EL (cell line): ENCODE measurements at places on chromosomes 6 and 20.

- peak; percentile 89 for DNase-seq
Measured at GRCh38 chr6:5695260-5696245, 311.2 kb downstream of the NRN1 start.

GRCh38 chr6:19327241-19327640 lies 509.9 kb upstream of the ID4 start:
- DNase-seq, result peak; percentile 8

GRCh38 chr20:36893801-36894200 lies 17.9 kb downstream of the TLDC2 start:
- no peak for DNase-seq

GRCh38 chr20:2663364-2663886 lies 591 bp downstream of the IDH3B start:
- no peak for DNase-seq

GRCh38 chr20:35561268-35561667 lies 19.4 kb downstream of the ERGIC3 start:
- DNase-seq, result peak; percentile 68

GRCh38 chr20:4082406-4083097 lies 67.2 kb upstream of the RNF24 start:
- DNase-seq, result peak; percentile 83

- peak; percentile 35 for DNase-seq
Measured at GRCh38 chr20:9218531-9218961, 149.7 kb downstream of the PLCB4 start.

DNA sequence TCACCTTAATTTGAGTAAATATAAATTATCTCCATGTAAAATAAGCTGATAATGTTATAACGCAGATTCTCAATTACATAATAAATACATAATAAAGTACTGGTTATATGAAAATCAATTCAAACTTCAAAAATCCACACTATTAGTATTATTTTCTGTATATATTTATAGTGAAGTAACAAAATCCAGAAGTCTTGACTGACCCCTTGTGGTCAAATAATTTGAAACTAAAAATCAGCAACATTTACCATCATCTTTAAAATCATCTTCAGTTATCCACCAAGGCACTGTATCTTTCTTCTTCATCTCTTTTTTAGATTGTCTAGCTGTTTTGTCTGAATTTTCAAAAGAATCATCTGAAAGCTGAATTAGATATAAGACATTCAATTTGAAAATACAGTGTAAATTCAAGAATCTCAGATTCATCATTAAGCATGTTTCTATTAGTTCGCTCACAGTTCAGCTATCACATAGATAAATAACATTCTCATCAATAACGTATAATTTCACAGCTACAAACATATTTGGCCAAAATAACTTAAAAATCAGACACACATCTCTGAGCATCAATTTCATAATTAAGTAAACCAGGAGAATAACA lies 6.5 kb downstream of the CEP162 start:
- DNase-seq, result peak; percentile 31

DNA sequence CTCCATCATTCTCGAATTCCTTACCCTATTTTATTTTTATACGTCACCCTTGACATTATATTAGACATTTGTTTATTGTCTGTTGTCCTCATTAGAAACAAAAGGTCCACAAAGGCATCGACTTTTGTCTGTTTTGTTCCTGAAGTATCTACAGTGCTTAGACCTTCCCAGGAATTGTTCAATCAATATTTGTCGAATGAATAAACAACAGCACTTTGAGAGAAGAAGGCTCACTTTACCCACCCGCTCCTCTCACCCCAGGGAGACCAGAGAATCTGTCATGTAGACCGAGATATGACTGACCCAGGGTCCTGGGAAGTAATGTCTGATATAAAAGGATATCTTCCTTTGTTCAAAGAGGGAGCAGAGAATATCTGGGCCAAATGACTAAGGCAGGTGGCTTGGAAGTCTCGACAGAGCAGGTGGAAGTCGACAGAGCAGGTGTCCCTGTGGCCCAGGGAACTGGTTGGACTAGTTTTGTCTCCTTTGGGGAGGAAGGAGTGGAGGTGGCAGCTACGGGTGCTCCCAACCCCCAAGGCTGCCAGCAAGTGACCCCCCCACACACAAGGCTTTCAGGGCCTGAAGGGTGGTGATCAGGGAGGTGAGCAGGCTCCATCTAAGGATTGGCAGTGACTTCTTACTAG lies 14.8 kb upstream of the CHMP4B start:
- no peak for DNase-seq

DNA sequence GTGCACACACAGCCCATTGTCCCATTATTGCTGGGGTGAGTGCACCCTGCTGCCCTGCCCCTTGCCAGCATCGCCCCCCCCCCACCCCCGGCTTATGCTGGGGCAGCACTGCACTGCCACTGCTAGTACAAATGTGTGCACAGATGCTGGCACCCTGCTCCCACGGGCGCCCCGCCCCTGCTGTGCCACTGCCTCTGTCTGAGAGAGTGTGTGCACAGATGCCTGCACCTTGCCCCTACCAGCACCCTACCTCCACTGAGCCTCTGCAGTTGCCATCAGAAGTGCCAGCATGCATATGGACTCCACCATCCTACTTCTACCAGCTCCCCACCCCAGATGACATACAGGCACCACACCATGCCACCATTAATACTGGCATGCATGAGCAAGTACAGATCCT lies 454.6 kb upstream of the KHDRBS2 start:
- no peak for DNase-seq

GRCh38 chr6:96151707-96152106 lies 135.9 kb downstream of the FUT9 start:
- no peak for DNase-seq

- DNase-seq, result no peak
Measured at GRCh38 chr6:150712505-150713252, 113.0 kb downstream of the PLEKHG1 start.

DNA sequence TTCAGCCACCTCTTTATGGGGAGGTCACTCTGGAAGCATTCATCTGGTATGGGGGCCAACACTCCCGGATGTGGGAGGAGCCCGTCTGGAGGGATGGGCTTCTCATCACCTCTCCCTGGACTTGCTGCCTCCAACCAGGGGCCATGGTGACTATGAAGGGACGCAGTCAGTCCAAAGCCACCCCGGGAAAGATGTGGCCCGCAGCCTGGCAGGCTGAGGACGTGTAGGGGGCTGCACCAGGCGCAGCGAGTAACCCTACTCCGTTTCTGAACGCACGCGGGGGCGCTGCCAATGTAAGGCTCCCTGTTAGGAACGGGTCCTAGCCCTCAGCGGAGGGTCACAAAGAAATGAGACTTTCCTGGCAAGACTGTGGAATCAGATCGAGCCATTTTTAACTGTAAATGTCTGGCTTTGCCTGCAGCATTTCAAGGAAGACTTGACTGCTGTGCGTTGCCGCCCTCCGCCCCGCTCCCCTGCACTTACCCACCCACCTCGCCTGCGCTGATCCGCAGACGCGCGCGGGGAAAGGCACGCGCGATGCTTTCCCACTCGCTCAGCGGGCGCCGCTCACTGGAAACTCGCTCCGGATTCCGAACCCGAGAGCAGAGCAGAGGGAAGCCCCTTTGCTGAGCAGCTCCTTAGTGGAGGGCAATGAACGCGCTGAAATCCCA lies 55.1 kb downstream of the IL20RA start:
- DNase-seq, result peak; percentile 7

DNA sequence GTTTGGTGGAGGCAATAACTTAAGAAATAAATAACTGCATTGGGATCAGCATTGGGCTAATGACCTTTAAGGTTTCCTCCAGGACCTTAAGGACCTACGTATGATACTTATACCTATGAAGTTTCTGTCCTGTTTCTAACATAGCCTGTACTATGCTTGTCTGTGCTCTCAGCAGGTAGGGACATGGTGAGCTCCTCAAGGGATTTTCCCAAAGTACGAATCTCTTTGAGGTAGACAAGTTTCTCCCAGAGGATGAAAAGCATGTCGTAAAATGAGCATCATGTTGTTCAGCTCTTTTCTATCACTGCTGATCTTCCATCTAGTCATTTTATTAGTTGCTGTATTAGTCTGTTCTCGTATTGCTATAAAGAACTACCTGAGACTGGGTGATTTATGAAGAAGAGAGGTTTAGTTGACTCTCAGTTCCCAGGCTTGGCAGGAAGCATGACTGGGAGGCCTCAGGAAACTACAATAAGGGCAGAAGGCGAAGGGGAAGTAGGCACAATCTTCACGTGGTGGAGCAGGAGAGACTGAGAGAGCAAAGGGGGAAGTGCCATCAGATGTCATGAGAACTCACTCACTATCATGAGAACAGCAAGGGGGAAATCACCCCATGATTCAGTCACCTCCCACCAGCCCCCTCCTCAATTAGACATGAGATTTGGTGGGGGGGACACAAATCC lies 77.8 kb upstream of the TGM3 start:
- DNase-seq, result no peak

DNA sequence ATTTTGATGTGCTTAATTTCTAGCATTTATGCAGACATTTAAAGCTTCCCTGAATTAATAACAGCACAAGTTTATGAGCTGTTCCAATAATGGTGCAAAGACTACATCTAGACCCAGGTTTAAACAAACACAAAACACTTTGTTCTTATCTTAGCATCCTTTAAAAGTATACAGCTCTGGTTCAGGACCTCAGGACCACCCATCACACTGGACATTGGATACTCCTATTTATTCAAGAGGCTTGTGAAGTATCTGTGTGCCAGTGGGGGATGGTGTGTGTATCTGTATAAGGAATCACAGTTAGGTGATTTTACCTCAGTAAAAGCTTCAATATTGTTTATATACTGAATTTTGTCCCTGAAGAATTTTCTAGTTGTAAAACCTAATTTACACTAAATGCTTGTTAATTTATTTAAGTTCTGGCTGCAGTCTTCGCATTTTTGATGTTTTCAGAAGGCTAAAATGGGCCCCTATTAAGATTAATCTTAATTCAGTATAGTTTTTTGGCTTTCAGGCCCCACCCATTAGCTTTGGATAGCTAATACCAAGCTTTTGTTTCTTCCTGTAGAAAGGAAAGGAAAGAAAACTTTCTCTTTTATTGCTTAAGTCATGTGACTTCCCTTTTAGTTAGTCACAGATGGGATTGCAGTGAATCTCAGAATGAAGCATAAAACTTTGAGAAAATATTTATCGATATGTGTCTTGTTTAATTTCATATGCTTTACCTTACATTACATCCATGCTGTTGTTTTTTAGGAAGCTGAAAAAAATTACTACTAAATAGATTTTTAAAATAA lies 13.1 kb downstream of the LIN28B start:
- no peak for DNase-seq

DNA sequence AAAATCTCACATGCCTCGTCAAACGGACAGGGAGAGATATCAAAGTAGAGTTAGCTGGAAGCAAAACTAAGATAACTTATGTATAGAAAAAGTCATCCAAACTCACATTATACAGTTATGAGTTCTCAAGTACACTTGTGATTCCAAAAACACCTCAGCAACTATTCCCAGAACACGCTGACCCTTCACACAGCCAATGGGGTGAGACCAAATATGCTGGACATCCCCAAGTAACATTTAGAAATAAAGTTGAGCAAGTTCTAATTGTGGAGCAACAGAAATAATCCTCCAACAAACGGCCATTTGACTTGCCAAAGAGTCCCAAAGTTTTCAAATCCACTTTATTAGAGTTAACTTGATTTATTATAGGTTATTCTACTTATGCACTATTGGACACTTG lies 52.4 kb downstream of the LY86 start:
- DNase-seq, result no peak

DNA sequence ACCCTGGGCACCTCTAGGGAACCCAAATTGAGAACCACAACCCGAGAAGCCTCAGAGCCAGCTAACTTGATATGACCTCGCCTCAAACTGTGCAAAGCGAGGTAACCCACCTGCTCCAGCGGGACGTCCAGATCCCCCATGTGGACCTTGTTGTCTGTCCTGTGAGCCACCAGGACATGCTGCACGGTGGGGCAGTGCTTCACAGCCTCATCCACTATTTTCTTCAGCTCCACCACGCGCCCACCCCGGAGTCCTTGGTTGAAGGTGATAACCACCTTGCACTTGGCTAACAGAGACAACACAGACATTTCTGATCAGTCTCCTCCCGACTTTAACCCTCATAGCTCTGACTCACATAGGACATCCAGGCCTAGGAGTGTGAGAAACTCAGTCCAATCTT lies 30.8 kb upstream of the APMAP start:
- DNase-seq, result no peak

- DNase-seq, result no peak
Measured at GRCh38 chr6:15384901-15385300, 139.0 kb downstream of the JARID2 start.

GRCh38 chr6:14981960-14982359 lies 263.9 kb upstream of the JARID2 start:
- DNase-seq, result no peak

GRCh38 chr6:46645265-46645664 lies 7.4 kb downstream of the CYP39A1 start:
- no peak for DNase-seq
